ENCODE measurements at places on chromosomes 4 and X.

GRCh38 chrX:17692709-17693346, 44.5 kb upstream of the SCML1 start:
- no peak for DNase-seq

- DNase-seq, result no peak
Observed at GRCh38 chrX:53684415-53685192, 1.9 kb downstream of the HUWE1 start.

DNA sequence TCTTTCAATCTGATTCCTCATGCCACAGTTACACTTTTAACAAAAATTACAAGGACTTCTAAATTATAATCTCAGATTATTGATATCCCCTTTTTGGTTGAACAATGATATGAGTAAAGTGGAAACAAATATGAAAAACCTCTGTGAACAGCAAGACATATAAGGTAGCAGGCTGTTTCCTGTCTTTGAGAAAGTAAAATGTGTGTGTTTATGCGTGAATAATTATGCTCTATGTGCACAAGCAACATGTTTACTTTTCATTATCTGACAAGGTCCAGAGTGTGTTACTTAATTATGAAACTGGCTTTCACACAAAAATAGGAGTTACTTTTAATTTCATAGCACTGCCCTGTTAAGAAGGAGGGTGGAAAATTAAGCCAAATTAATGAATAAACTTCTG, 43.1 kb downstream of the DDIT4L start:
- no peak for DNase-seq

DNA sequence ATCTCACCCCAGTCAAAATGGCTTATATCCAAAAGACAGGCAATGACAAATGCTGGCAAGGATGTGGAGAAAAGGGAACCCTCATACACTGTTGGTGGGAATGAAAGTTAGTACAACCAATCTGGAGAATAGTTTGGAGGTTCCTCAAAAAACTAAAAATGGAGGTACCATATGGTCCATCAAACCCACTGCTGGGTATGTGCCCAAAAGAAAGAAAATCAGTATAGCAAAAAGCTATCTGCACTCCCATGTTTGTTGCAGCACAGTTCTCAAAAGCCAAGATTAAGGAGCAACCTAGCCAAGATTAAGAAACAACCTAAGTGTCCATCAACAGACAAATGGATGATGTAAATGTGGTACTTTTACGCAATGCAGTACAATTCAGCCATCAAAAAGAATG, 70.7 kb downstream of the DCAF12L1 start:
- DNase-seq, result no peak

DNA sequence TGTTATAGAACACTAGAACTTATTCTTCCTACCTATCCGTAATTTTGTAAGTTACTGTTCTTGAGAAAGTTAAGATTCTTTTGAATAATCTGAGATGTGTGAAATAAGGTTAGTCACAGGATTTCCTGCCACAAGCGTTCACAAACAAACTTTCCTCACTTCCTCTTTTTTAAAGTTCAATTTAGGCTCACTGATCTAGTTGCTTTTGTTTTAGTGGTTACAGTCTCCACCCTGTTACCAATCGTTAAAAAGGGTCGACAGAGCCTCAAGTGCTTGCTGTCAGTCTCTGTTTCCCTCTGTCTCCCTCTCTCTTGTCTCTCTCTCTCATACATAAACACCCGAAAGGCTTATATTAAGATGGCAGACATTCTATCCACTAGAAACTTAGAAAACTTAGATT, 35.9 kb upstream of the STK26 start:
- no peak for DNase-seq

DNA sequence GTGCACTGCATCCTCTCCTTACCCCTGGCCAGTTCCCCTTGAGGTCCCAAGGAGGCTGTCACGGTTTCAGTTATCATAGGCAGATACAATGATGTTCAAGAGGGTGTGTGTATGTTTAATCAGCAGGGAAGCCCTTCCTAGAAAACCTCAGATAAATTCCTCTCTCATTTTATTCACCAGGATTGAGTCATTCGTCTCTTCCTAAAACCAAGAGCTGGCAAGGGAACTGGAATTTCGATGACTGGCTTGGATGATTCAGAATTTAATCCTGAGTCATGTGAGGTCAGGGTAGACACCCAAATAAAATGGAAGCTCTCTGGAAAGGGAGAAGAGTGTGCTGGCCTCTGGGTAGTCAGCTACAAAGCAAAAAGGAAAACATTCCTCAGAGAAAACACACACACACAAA, 106.2 kb upstream of the RAPGEF2 start:
- no peak for DNase-seq

DNA sequence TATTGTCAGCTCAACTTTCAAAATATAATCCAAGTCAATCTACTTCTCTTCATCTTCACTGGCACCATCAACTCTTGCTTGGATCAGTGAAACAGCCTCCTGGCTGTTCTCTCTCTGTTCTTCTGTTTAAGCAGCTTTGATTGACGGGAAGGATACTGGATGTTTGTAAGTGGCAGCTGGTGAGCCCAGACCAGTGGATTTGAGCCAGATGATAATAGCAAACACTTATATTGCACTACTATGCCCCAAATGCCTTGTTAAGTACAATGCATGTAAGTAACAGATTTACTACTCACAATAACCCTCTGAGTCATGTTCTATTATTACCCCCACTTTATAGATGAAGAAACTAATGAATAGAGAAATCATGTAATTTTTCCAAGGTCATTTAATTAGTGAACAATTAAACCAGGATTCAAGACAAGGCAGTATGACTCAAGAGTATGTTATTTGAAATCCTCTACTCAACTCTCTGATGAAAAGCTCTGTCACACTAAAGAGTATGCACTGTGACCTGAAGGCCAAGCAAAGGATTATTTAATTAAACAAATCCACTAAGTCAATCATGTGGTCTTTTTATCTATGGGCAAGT, 44.8 kb downstream of the SPANXN3 start:
- DNase-seq, result no peak

GRCh38 chr4:118821590-118822293, 14.2 kb downstream of the SEC24D start:
- no peak for DNase-seq
